ENCODE measurements at places on chromosomes 4 and X. TPM values are rescaled to one million over a fixed set of nuclear protein-coding genes. Genes with fewer than 3 reads are reported as not detected.

PPP3CA gene
- 47.4 TPM for total RNA-seq

CYP4V2 gene
- 26.2 TPM for total RNA-seq

VSIG1 gene
- 5.2 TPM for total RNA-seq

GLOD5 gene
- 0.84 TPM for total RNA-seq

STPG2 gene
- total RNA-seq, result 0.76 TPM

DTHD1 gene
- 5.8 TPM for total RNA-seq

PGM2 gene
- 23.0 TPM for total RNA-seq

GIMD1 gene
- not detected for total RNA-seq

UNC5C gene
- total RNA-seq, result 9.0 TPM

RNF175 gene
- not detected for total RNA-seq

TEC gene
- total RNA-seq, result 5.8 TPM

MAGEA4 gene
- total RNA-seq, result not detected

EDNRA gene
- total RNA-seq, result 26.6 TPM

F8A2 gene
- not detected for total RNA-seq

SORBS2 gene
- 36.5 TPM for total RNA-seq

PNMA5 gene
- not detected for total RNA-seq

ETDA gene
- total RNA-seq, result not detected

CSAG1 gene
- total RNA-seq, result not detected

GUCY1A1 gene
- 78.0 TPM for total RNA-seq

TNIP3 gene
- total RNA-seq, result 8.8 TPM

SPP1 gene
- total RNA-seq, result 37.6 TPM

FAM47E gene
- 3.2 TPM for total RNA-seq

CACNA1F gene
- 0.73 TPM for total RNA-seq

NDNF gene
- 143 TPM for total RNA-seq

ZAR1 gene
- total RNA-seq, result 0.23 TPM

PHKA1 gene
- total RNA-seq, result 4.8 TPM

RPS6KA6 gene
- 2.8 TPM for total RNA-seq

ERVMER34-1 gene
- total RNA-seq, result 3.0 TPM

HAND2 gene
- total RNA-seq, result not detected

MRPL1 gene
- total RNA-seq, result 19.2 TPM

ATP1B4 gene
- not detected for total RNA-seq

USP17L22 gene
- not detected for total RNA-seq

Data from left lung (tissue), 14 donors.